ENCODE measurements at places on chromosomes 13 and 19.

DNA sequence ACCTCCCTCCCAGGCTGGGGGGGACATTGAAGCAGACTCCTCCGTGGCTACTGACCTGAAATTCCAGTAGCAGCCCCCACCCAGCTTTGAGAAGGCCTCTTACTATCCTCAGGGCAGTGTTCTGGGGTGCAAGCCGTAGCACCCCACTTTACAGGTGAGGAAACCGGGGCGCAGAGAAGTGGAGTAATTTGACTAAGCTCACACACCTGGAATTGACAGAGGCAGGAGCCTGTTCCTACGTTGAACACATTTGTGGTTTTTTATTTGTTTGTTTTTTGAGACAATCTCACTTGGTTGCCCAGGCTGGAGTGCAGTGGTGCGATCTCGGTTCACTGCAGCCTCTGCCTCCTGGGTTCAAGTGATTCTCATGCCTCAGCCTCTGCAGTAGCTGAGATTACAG is 14.6 kb upstream of the S1PR4 start:
- no peak for DNase-seq

DNA sequence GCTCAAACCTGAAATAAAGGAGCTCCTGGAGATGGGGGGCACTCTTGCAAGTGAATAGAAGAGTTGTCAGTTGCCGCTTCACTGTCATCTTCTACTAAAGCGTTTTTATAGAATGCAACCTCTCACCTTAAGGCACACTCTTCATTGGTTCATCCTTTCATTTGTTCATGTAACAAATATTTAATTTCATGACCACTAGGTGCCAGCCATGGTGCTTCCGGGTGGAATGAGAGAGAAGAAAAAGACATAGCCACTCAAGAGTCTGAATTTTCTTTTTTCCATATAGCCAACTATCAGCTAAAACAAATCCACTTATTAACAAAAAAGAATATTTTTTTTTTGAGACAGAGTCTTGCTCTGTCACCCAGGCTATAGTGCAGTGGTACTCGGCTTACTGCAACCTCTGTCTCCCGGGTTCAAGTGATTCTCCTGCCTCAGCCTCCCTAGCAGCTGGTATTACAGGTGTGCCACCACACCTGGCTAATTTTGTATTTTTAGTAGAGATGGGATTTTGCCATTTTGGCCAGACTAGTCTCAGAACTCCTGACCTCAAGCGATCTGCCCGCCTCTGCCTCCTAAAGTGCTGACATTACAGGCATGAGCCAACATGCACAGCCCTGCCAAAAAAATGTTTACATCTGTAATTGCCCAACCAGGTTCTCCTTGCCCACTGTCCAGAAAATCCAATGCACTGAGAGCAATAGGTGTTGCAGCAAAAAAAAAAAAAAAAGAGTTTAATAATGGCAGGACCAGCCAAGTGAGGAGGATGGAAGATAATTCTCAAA is 22.1 kb upstream of the SACS start:
- peak; percentile 29 for DNase-seq

DNA sequence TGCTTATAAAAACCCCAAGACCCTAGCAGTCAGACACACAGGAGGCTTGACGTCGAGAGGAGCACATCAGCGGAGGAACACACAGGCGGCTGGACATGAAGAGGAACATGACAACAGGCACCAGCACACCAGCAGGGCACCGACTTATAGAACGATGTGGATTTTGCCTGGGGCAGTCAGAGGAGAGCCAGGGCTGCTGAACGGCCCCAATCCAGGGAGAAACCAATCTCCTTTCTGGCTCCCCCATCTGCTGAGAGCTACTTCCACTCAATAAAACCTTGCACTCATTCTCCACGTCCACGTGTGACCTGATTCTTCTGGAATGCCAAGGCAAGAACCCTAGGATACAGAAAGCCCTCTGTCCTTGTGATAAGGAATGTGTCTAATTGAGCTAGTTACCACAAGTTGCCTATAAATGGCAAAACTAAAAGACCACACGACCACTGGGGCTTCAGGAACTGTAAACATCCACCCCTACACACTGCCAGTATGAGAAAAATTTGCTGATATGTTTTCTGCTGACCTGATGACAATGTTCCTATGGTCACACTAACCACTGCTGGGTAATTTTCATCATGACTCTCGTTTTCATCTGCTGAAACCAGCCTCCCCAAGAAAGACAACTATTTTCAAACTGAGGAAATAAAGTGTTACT is 35.8 kb upstream of the CEACAM21 start:
- no peak for DNase-seq

DNA sequence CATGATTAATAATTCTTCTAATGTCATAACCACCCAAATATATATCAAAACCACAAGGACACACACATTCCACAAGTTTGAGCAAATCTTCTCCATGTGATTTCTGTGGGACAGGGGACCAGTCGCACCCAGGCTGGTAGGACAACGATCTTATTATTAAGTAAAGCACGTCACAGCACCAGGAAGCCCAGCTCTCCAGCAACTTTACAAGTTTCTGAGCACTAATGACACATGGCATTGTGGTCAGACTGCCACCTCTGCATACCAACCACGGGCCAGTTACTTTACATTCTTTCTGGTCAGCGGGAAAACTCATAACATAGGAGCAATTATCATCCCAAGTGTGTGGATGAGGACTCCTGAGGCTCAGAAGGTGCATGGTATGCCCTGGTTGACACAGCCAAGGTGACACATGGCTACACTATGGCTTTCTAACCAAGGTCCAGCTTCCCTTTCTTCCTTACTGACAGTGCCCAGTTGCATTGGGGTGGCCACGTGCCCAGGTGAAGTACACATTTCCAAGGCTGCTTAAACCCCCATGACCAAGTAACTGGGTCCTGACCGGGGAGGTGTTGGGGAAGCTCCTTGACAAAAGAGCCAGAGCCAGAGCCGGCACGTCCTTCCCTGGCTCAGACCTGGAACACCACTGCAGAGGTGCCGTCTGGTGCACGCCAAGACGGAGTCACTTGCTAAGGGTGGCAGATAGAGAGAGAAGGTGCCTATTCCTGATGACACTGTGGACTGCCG is 27.4 kb downstream of the LATS2 start:
- no peak for DNase-seq

DNA sequence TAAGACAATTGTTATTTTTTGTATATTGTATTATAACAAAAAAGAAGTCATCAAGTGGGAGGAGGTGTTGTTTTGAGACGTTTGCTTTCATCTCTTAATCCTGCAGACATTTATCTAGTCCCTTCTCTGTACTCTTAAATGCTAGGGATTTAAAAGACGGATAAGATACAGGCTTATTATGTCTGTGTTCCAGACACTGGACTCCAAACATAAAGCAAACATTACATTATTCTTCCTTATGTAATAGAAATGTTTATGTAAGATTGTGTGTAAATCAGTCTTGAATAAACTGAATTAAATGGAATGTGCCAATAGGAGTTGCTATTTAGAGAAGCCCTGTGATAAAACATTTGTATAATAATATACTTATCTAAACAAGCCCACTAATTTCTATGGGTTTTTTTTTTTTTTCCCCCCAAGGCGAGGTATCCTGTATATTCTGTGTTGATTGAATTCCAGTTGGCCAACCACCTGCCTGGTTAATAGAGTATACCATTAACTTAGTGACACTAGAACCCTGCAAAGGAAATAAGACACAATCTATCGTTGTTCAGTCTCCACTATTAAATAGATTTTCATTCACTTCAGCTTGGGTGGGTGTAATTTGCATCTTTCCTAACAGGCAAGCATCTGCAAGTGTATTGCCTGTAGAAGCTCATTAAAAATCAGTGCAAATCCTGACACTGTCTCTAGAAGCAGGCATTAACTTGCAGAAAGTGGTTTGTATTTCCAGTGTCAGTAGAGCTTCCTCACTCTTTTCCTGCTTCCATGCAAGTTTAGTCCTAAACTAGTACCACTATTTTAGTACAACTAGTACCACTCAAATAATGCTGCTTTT is 69.0 kb downstream of the LRCH1 start:
- DNase-seq: no peak

GRCh38 chr13:45332831-45333219 is 8.2 kb downstream of the TPT1 start:
- no peak for DNase-seq

GRCh38 chr13:99566125-99567083 is 65.1 kb downstream of the TM9SF2 start:
- no peak for DNase-seq

GRCh38 chr19:14090509-14091080 is at the start of gene SAMD1:
Gene SAMD1 (minus strand): TSS chr19:14090751.
- DNase-seq: peak; percentile 73

- peak; percentile 18 for DNase-seq
Observed at GRCh38 chr13:41034881-41035280, 15.8 kb upstream of the ELF1 start.
